ENCODE measurements at places on chromosomes 5 and 9.
A peak's percentile ranks its signal among the peaks of the same experiment; 100 is the strongest.

DNA sequence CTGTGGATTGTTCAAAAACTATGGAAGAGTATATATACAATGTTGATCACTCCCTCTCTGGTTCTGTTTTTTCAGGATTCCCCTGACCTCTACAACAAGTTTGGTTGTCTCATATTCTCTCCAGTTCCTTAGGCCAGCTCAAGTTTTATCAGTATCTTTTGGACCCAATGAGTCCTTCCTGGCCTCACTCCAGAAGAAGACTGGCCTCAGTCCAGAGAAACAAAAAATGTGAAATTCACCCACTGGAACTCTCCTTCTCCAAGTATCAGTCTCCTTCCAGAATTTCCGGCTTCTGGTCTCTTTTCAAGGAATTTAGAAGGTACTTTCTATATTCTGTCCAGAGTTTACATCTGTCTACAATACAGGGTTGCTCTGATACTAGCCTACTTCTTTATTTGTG is 537.8 kb upstream of the FTMT start:
- no peak for DNase-seq

- DNase-seq: no peak
These were observed 714.5 kb upstream of the WWC1 start for GRCh38 chr5:167576897-167577296.

GRCh38 chr5:111776913-111777781 is 20.2 kb upstream of the NREP start:
- DNase-seq: no peak

DNA sequence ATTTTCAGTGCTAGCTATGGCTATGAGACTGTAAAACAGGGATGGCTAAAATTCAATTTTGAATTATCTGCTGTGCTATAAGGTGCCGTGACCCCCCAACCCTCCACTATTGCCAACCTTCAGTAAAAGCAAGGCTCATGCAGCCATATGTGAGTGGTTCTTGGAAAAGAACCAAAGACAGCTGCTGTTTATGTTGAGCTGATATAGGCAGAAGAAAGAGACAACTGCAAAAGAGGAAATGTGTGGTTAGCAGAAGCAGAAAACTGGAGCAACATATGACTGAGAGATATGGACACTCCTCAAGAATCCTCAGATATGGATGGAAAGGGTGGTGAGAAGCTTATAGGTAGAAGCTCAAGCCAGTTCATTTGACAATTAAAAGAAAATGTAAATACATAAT is 200.3 kb downstream of the TLE1 start:
- peak; percentile 56 for DNase-seq

GRCh38 chr9:95627802-95628201 is 111.0 kb upstream of the PTCH1 start:
- DNase-seq: no peak

DNA sequence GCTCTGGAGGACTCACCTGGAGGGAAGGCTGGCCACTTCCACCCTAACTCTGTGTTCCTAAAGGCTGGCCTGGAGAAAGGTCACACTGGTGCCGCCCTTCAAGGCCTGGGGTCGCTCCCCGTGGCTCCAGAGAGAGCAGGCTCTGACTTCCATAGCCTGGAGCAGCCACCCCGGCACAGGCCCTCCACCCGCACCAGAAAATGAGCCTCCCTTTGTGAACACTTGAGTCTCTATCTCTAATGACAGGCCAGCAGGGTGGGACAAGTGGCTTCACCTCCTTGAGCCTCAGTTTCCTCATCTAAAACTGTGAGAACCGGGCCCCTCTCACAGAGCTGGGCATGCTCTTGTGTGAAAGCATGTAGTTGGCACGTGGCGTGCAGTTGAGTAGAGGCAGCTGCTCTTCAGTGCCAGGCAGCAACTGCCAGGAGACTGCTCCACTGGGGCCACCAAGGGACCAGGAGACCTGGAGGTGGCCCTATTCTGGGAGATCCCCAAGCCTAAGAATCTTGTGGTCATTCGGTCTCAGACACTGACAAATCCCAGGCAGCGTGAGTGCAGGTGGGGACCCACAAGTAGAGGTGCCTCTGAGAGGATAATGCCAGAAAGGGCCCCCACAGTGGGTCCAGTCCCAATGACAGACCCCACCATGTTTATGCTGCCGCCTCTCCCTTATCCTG is 56.7 kb upstream of the GARNL3 start:
- DNase-seq: no peak

DNA sequence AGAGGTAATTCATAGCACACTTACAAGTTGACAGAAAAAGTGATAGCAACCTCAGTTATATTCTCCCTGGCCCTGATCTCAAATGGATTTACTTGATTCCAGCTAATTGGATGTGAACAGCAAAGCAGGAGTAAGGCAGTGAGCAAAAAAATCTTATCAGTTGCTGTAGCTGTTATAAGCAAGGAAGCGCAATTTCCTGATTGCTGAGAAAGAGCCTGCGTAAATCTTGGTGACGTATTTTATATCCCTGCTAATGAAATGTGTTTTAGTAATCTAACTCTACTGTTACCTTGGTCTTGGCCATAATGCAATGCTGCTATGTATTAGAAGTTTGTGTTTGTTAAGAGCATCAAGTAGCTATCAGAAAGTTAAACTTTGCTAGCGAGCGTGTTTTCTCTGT is 661.2 kb upstream of the SEMA6A start:
- no peak for DNase-seq

DNA sequence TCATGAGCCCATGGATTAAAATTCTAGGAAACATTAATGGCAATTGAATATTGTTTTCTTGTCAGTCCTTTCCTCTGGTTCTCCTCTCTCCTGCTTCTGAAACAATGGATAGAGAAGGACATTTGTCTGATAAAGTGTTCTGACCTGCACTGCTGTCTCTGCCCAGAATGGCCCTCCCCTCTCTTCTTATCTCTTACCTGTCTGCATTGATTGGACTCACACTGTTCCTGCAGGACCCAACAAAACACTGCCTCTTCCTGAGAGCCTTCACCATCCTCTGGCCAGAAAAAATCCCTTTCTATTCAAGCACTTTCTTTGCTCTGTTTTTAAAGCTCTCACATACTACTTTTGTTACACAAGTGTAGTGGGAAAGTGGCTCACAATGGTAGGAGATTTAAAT is 143.8 kb upstream of the DHFR start:
- no peak for DNase-seq

- peak; percentile 34 for DNase-seq
These were observed 7.9 kb upstream of the IER5L start for GRCh38 chr9:129185991-129186390.

DNA sequence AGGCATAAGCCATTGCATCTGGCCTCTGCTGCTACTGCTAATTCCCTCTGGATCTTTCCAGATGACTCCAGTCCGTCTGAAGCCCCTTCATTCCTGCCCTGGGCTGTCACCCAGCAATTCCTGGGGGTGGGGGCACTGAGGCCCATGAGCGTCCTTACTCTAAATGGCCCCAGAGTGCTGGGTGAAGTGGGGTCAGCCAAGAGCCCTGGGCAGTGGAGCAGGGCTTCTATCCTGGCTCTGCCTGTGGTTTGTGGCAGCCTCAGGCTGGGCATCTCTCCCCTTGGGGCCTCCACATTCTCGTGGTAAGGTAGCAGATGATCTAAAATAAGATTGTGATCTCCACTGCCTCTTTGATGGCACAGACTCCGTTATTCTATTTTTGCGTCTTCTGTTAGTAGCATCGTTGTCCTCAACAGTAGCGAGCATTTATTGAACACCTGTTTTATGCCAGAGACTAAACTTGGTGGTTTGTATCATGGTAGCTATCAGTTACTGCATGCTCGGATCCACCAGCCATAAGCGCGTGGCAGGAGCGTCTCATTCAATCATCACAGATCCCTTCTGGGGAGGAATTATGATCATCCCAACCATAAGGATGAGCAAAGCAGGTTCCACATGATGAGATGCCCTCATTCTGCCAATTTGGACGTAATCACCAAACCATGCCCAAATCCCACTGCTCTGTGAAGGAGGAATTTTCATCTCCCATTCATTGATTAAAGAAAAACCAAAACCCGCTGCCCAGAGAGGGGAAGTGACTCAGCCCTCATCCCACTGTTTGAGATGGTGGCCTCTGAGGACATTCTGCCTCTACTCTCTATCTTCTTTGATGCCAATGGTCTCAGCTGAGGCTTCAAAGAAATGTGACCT is 21.9 kb upstream of the DUSP1 start:
- DNase-seq: no peak

- no peak for DNase-seq
These were observed 68.4 kb upstream of the SLC1A1 start for GRCh38 chr9:4421847-4422246.

GRCh38 chr9:133403766-133404453 is 13.9 kb downstream of the REXO4 start:
- peak; percentile 48 for DNase-seq

- no peak for DNase-seq
These were observed 147.8 kb upstream of the IRX2 start for GRCh38 chr5:2899311-2899710.

DNA sequence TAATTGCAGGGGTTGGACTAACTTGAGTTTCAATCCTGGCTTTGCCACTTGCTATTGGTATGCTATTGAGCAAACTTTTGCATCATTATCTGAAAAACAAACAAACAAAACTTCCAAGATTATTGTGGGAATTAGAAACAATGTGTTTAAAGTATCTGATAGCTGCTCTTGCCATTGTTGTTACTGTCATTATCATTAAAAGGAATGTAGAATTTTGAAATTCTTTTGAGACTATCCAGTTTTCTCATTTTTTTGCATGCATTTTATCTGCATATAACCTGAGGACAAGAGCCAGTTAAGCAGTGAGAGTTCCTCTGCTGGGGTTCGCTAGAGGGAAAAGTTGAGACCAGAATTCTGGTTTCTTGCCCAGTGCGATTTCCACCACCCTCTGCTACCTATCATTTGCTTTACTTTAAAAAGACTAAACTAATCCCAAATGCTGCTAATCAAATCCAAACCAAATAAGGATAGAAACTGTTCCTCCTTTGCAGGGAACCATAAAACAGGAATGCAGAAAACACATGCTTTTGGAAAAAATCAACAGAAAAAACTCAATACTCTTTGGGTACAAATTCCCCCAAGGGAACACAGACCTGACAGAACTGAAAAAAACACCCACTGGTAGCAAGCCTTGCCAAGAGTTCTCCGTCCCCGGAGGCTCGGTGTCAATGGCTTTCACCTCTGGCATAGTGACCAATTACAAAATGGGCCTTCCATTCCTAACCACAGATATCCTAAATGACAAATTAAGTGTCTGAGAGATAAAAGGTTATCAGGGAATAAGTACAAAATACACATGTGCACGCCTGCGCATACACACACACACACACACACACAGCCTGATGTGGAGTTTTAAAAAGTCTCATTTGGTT is 373.7 kb downstream of the ARL15 start:
- no peak for DNase-seq

DNA sequence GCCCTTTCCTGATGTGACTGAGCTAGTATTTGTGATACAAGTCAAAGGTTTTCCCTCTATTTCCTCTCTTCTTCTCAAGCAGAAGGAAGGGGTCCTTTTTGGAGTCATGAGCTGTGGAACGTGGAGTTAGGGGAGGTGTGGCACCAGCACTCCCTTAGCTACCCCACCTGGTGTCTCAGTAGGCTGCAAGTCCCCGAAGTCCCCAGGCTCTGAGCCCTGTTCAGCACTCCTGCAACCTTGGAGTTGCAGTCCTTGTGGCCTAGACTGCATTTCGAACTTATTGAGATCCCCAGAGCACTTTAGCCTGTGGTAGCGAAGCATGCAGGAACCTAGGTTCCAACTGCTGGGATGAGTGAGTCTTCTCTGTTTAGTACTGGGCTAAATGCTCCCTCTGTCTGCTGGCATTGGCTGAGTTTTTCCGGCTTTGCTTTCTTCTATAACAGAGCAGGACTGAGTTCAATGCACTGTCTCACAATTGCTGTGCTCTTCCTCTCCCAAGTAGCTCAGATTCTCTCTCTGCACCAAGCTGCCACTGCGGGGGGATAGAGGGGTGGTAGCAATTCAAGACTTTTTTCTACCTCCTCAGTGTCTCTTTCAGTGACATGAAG is 600.7 kb upstream of the CDH9 start:
- DNase-seq: no peak

- DNase-seq: peak; percentile 57
These were observed 2.5 kb upstream of the MSMP start for GRCh38 chr9:35756275-35757225.

GRCh38 chr5:81909677-81910076 is 62.1 kb upstream of the ATG10 start:
- DNase-seq: no peak

DNA sequence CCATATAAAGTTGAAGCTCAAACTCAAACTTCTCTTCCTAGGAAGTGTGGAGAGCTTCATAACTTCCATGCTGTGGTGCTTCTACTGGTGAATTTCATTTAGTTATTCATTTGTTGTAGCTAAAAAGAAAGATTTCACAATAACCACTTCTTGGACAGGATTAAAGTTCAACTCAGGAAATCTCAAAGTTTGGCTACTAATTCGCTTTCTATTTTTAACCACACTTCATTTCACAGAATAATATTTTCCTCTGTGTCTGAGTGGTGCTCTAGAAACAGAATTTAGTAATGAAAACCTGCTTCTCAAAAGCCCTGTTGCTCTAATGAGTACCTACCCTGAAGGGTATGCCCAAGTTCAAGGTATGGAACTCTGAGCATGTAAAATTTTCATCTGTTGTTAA is 73.9 kb downstream of the ACTBL2 start:
- DNase-seq: no peak

DNA sequence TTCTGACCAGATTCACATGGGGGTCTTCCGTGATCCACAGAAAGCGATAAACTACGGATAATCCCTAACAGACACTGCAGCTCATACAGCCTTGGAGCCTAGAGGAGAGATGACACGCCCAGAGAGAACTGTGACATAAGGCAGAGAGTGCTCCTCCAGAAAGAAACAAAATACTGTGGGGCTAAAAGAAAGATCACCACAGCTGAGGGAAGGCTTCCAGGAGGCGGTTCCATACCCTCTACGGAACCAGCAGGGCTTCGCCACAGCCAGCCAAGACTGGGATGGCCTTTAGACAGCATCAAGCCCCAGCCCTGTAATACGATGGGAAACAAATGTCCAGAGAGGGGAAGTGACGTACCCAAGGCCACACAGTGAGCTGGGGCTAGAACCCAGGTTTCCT is 19.3 kb downstream of the GPX3 start:
- DNase-seq: no peak

DNA sequence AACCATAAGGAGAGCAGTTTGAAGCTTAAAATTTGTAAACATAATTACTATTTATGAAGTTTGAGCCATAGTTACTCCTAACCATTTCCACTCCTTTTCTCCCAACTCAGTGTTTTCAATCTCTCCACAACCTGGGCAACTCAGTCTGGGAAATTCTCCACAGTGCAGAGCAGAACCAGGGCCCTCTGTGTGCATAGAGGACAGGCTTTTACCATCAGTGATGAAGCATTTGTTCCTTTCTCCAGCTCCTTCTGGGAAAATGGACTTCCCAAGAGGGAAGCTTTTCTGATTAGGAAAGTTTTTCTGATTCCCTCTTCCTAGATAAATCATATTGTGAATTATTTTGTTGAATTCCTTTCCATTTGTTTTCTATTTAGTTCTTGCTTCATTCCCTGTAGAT is 132.3 kb upstream of the MPDZ start:
- no peak for DNase-seq

- no peak for DNase-seq
These were observed 31.0 kb downstream of the PCDHGC5 start for GRCh38 chr5:141519605-141520565.

- DNase-seq: peak; percentile 13
These were observed 114.1 kb downstream of the BRINP1 start for GRCh38 chr9:119255116-119255515.
